ENCODE measurements at places on chromosomes 13 and 19.

DNA sequence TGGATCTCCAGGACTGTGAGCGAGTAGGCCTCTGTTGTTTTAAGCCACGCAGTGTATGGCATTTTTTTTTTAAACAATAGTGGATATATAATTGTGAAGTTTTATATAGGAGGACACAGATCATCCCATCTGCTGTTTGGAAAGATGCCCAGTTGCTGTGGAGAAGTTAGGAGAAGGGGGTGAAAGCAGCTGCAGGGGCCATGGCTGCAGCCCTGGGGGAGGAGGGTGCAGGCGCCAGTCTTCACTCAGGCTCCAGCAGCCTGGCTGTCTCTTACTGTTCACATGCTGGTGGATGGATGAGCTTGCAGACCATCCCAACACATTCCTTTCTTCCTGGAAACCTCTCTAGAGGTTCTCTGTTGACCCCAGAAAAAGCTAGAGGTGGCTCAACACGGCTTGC lies 242.3 kb downstream of the TEX29 start:
- DNase-seq, result no peak

DNA sequence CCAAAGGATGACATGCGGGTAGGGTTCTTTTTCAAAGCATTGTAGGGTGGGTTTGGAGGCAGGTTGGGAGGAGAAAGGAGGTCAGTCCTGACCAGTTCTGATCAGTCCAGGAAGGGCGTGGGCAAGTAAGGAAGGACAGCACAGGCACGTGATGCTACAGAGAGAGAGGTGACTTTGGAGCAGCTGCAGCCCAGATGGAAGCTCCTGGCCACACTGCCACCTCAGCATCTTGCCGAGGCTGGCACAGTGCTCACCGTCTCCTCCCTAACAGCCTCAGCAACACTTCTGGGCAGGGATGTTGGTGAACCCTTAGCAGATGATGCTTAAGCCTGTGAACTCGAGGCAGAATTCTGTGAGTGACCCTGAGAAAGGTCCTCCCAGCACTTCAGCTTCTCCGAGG lies 155.1 kb downstream of the DCLK1 start:
- DNase-seq, result no peak

- no peak for DNase-seq
Observed at GRCh38 chr13:24173795-24174194, 13.3 kb downstream of the SPATA13 start.

- DNase-seq, result no peak
Observed at GRCh38 chr19:21593008-21593481, 87.6 kb downstream of the ZNF429 start.

DNA sequence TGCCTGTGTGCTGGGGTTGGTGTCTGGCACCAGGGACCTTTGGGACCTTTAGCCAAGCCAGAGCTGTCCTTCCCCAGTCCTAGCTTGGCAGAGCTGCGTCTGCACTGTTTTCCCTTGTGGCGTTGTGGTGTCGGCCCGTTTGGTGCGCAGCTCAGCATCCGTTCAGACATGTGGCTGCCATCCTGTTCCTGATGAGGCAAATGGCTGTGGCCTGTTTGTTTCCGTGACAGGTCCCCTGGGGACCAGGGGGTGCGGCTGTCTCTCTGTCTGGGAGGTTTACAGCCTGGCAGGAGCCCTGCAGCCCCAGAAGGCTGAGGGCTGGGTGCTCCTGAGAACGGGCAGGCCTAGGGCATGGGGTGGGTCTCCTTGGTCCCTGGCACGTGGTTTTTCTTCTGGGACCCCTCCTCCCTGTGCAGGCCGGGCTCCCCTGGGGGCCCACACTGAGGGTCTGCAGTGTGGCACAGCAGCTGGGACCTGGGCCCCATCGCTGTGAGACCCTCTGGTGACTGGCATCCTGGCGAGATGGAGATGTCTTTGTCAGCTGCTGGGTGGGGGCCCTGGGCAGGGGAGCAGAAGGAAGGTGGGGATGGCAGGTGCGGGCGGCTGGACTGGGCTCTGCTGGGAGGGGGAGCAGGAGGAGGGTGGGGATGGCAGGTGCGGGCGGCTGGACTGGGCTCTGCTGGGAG lies 4.0 kb downstream of the SPPL2B start:
- peak; percentile 39 for DNase-seq

- DNase-seq, result no peak
Observed at GRCh38 chr19:35098413-35099049, 17.1 kb upstream of the FXYD3 start.

GRCh38 chr19:7799640-7800355 lies 30.2 kb upstream of the EVI5L start:
- DNase-seq, result peak; percentile 69

- DNase-seq, result no peak
Observed at GRCh38 chr13:80296638-80297037, 44.3 kb downstream of the SPRY2 start.

DNA sequence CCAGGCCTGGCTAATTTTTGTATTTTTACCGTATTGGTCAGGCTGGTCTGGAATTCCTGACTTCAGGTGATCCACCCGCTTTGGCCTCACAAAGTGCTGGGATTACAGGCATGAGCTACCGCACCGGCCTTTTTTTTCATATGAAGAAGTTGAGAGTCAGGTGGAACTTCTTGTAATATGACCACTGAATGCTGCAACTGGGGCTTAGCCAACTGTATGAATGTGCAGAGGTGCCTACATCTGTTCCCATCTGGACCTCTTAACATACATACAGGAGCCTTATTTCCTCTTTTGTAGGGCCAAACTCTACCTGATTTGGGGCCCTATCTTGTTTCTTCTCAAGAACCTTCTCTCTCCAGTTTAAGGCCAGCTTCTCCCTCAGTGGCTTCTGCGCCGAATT lies 11.9 kb upstream of the GGACT start:
- DNase-seq, result no peak

DNA sequence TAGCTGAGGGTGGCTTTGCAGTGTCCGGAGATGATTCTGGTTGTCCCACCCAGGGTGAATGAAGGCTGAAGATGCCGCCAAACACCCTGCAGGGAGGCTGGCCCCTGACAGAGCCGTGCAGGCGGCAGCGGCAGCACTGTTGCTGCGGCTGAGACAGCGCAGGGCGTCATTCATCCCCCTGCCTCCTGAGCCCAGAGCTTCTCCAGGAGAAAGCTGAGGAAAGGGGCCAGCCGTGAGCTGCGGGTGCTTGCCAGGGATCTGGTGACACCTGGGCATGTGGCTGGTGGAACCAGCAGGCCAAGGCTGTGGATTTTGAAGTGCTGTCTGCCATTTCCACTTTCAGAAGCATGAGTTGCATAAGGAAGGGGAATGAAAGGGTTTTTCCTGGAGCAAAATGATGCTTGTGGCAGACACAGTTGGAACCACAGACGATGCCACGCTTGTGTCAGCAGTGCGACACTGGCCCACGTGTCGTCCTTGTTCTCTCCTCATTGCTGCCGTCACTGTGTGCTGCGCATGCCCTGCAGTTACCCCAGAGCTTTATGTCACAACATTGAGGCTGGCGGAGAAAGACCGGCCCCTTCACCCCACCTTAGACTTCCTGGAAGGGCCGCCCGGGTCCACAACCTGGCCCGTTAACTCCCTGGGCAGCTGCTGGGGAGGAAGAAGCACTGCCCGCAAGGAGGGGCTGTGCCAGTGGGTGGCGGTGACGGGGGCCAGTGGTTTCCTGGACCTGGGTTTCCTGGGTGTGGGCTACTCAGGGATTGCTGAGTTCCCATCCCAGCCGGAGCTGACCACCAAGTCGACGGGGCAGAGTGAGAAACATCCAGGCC lies 22.7 kb downstream of the TFDP1 start:
- DNase-seq, result no peak
